Effector CD8-positive, alpha-beta T cell (primary cell): ENCODE measurements at places on chromosomes 4 and X.
A peak's percentile ranks its signal among the peaks of the same experiment; 100 is the strongest.

DNA sequence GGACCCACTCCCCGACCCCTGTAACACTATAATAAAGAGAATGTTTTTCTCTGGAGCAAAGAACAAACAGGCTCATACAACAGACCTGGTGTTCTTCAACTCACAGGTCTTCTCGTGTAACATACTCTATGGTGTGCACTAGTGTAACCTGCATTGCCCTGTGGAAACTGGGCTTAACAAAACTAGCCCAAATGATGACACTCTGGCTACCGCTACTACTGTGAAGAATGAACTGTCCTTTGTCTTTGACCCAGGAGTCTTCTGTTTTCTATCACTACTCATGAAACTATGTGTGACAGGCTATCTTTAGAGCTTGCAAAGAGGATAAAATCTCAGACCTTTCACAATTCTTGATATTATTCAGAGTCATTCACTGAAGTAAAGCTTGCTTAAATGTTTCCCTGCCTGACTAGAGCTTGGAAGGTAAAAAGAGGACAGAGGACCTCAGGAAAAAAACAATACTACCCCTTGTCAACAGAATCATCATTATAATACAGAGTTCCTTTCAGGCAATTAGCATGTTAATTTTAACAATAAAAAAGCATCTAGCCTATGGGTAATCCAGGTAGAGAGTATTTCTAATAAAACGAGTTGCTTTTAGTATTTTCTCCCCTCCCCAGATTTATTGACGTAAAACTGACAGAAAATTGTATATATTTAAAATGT is 59.2 kb downstream of the FSTL5 start:
- DNase-seq: no peak

GRCh38 chrX:2793752-2794151 is 35.0 kb upstream of the GYG2 start:
- no peak for DNase-seq

DNA sequence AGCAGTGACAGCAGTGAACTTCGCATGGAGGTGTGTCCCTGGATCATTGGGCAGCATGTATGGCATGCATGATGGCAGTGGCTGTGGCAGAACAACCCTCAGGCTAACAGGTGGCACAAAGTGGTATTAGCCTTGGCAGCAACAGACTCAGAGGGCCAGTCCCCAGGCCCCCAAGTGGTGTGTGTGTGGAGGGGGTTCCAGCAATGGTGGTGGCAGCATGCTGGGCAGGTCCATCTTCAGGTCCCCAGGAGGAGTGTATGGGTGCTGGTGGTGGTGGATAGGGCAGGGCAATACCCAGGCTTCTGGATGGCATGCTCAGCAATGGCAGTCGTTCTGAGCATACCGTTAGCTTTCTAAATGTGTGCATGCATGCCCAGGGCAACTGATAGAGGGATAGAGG is 923.7 kb downstream of the PDHA2 start:
- DNase-seq: no peak

- DNase-seq: no peak
These were observed 921.8 kb upstream of the INTU start for GRCh38 chr4:126710935-126711334.

DNA sequence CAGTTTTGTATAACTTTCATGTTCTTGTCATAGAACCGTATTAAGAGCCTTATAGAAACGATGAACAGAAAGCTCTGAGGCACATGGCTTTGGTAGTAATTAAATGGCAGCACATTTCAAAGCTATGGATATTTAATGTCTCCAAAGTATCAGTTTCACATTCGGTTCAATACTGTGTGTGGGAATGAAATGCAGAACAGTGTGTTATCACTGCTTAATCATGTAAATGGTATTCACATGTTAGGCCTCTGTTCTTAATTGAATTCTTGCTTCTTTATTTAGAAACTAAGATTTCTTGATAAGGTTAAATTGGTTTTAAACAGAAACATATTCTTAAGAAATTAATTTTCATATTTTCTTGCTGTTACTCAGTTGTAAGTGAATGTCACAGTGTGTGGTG is 701.0 kb upstream of the PITX2 start:
- DNase-seq: no peak

GRCh38 chrX:127726227-127726626 is 326.0 kb downstream of the ACTRT1 start:
- DNase-seq: no peak

- DNase-seq: no peak
These were observed 207.5 kb upstream of the FAM9B start for GRCh38 chrX:9241427-9241826.

- DNase-seq: no peak
These were observed 48.0 kb upstream of the HDAC8 start for GRCh38 chrX:72620550-72621145.

GRCh38 chr4:2116687-2117400 is 57.7 kb downstream of the NAT8L start:
- no peak for DNase-seq

- no peak for DNase-seq
These were observed 18.0 kb downstream of the OPHN1 start for GRCh38 chrX:68415316-68415715.

- DNase-seq: peak; percentile 43
These were observed 918 bp upstream of the FGFRL1 start for GRCh38 chr4:1010395-1011021.

GRCh38 chr4:150867148-150867547 is 147.9 kb downstream of the LRBA start:
- no peak for DNase-seq

DNA sequence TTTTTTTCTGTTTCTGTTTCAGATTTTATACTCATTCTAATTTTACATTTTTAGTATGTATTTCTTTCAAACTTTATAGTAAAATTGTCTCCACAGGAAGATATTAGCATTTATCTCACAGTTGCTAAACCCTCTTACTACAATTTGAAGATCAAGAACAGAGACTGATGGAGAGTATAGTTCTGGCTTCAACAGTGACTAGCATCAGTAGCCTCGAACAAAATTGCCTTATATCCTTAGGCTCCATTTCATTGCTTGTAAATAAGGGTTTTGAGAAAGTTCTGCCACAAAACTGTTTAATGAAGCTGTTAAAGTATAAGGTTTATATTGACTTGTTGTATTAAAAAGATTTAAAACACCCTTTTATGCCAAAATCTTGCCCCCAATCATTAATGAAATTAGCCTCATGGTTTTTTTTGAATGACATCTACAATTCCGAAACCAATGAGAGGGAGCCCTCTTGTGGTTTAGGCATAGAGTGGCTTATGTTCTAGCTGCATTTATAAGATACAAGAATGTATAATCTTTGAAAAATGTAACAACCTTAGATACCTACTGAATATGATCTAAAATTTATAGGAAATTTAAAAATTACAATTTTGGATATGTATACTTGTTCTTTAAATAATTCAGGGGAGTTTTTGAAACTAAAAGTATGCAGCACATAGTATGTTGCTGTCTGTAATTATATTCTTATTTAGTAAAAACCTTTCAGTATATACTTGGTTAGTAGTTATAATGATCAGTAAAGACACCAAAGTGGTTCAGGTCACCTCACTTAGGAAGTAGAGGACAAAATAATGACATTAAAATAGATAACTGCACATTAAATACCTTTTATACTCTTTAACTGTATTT is 109.8 kb upstream of the HPGD start:
- DNase-seq: no peak

- DNase-seq: no peak
These were observed 20.1 kb downstream of the ARHGEF9 start for GRCh38 chrX:63764946-63765345.

- DNase-seq: no peak
These were observed 6.5 kb upstream of the JAKMIP1 start for GRCh38 chr4:6206771-6207290.

DNA sequence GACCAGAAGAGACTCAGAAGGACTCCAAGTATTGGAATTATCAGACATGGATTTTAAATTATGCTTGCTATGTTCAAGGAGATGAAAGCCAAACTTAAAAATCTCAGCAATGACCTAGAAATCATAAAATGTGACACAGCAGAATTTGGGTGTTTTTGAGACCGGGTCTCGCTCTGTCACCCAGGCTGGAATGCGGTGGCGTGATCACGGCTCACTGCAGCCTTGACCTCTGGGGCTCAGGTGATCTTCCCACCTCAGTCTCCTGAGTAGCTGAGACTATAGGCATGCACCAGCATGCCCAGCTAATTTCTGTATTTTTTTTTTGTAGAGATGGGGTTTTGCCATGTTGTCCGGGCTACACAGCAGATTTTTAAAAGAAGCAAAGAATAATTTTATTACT is 12.7 kb downstream of the TAB3 start:
- no peak for DNase-seq

DNA sequence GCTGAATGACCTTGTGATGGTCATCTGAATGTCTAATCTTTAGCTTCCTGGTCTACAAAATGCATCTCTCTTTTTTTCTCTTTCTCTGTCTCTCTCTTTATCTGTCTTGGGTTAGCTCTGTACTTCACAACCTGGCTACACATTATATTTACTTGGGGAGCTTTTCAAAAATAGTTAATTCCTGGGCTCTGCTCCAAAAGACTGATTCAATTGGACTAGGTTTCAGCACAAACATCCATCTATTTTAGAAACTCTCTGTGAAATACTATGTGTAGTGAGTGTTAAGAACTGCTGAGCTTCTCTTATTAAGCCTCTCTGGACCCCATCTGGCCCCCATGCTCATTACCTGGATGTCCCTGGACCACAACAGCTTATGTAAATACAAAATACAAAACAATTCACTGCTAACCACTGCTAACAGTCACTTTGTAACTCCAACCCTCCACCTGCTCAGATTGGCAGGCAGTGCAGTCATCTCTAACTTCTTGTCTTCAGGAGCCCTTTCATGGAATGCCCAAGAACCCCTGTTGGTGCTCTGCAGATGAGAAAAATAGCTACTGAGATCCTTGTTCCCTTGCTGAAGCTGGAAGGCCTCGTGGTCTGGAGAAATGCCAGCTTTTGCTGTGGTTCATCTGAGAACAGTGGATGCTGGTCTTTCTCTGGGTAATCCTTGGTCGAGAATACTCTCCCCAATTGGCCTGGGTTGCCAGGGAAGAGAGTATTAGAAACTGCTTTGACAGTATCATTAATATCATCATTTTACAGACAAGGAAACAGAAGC is 14.8 kb upstream of the BOD1L1 start:
- no peak for DNase-seq

- DNase-seq: no peak
These were observed 306.0 kb downstream of the RPA4 start for GRCh38 chrX:97189668-97190067.

DNA sequence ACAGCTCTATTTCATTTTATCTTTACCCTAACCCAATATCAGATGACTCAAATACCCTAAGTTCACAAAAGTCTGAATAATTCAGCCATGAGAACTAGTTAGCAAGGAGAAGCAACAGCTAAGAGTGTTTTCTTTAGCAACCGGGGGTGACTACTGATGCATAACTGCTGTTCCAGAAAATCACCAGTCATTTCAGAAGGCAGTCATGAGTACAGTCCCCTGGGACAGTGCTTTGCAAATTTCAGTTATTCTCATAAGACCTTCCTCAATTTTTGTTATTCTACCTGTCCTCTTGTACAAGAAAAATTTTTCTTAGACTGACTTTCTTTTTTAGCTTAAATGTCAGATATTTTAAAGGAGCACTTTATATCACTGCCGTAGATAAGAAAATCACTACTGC is 16.4 kb downstream of the BANK1 start:
- no peak for DNase-seq
